AG08395 (cell line): ENCODE measurements at places on chromosomes 6 and 20.

DNA sequence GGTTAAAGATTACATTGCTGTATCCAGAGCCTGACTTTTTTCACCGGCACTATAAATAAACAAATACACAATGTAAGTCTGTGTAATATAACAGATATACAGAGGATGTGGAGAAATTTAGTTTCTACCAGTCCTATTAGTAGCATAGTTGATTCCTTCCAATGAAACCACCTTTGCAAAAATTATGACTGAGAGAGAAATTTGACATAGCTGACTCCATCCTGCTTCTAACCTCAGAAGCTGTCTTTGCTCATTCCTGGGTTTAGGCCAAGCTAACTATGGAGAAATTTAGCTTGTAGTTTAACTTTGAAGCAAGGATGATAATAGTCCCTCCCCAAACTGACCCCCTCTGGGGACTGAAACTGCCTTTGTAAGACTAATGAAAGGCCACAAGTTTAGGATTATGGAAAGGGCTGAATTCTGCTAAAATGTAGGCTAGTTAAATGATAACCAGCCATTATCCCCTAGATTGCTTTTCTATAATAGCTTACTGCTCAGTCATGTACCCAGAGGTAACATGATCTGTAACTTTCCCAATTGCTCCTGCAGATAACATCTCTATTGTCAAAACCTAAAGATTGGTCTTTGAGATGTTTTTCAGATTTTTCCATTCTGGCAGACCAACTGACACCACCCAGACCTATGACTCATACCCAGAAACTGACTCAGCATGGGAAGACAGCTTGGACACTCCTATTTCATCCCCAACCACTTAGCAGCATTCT is 172.8 kb upstream of the ARG1 start:
- DNase-seq = peak; percentile 87

- DNase-seq = no peak
These were observed 600 bp upstream of the SYNJ2 start for GRCh38 chr6:157981132-157981394.

GRCh38 chr6:108872575-108872974 is 24.4 kb downstream of the ARMC2 start:
- no peak for DNase-seq

DNA sequence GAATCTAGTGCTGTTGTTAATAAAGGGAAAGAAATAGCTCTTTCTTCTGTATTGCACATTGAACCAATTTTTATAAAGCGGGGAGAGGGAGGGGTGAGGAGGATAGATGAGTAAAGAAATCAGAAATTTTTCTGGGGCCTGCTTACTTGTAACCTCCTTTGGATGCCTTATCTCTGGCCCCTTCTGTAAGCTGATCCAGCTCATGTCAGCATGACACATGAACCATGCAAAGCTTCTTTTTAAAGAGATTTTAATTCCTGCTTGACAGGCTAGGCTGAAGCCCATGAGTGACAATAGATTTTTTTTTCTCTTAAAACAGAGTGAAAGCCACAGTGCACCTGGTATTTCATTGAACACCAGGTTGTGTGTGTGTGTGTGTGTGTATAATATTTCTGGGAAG is 325.3 kb downstream of the PRL start:
- DNase-seq = no peak

DNA sequence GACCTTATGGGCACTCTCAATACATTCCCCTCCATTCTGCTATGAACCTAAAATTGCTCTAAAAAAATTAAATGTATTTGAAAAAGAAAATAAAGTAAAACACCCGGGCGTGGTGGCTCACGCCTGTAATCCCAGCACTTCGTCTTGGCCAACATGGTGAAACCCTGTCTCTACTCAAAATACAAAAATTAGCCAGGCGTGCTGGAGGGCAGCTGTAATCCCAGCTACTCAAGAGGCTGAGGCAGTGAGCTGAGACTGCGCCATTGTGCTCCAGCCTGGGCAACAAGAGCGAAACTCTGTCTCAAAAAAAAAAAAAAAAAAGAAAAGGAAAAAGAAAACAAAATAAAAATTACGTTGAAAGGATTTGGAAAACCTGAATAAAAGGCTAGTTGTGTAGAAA is 60.5 kb downstream of the CD164 start:
- DNase-seq = no peak

DNA sequence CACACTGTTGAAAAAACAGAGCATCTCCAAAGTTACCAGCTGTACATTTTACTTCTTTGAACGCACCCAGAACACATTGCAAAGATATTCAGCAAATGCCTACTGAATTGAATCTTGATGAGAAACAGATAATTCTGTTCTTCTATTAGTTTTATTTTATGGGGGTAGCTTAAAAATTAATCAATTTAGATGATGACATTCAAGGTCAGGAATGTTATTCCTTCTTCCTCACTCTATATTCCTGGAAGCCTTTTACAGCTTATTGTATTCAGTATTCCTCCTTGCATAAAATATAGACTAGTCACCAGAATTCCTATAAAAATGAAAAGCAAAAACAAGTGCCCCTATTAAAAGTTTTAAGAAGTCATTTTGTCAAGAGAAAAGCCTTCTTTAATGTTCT is 21.4 kb upstream of the GMDS start:
- no peak for DNase-seq

- DNase-seq = no peak
These were observed 31.4 kb downstream of the SCP2D1 start for GRCh38 chr20:18845017-18845416.

DNA sequence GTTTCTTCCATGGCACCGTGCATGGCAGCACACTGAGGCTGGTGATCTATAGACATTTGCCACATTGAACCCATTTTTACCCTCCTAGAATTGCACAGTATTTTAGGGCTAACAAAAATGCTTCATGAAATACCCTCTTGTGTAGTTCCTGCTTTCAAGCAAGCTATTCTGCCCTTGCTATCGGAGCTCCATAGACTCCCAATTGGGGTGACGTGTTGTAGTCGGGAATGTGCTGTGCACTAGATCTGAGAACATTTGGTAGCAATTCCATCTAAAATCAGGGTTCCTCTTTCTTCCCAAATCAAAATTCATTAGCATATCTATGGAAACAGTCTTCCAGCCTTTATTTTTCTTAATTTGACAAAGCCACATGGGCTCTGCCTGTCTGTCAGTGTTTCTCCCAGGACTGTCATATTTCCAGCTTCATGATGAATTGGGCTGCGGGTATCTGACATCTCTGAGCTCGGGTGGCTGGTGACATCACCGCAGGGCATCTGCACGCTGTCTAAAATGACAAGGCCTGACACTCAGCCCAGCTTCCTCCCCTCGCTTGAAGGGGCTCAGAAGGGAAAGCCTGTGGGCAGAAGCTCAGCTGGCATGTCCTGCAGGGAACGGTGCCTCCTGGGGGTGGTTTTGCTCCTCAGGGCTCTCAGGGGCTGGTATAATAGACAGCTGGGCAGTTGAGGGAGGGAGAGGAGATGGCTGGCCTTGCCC is 406.4 kb downstream of the QKI start:
- no peak for DNase-seq

GRCh38 chr6:127510876-127511275 is 8.3 kb downstream of the MTCL3 start:
- DNase-seq = no peak

DNA sequence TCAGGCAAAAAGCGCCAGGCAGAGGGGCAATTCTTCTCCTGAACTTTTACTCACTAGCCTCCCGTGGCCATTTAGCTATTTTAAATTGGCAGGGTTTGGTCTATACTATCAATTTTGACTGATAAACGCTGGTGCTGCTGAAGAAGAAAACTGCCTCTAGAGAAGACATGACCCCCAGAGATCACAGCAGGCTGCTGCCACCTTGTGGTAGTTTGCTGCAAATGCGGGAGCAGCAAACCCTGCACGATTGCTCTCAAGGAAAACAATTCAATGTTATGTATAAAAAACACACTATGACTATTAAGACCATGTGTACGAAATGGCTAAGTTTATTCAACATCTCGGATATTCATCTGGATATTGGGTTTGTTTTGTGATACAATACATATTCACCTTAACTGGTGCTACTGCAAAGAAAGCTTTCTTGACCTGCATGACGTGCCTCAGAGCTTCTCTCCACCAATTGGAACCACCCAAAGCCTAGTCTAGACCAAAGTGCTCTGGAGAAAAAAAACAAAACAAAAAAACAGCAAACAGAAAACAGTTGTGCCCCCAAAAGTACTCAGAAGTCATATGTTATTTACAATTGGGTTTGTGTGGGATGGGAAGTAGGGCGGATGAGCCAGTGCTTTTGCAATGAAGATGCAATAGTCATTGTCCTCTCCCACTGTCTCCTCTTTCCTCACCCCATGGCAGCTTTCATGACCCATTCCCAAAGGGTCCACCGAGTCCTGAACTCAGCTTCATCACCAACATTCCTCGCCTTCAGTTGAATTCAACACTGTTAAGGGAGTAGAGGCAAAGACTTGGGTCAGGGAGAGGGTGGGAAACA is 19.6 kb upstream of the IL17F start:
- peak; percentile 76 for DNase-seq
